ENCODE measurements at places on chromosomes 12 and 14.

DNA sequence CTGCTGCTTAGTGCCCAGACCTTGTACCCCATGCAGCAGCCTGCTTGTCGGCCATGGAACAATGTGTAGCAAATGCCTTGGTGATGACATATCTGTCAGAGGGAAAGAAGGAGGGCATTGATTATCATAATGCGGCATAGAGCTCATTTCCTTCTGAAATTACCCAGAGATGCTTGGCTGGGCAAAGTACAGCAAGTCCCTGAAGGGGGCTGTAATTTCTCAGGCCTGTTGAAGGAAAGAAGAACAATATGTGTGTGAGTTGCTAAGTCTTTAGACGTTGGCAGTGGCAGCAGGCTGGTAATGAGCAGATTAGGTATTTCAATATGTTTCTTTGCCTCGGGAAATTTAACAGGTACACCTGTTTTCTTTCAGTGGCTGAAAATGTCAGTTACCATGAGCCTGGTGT lies 128.6 kb downstream of the CRADD start:
- no peak for DNase-seq

DNA sequence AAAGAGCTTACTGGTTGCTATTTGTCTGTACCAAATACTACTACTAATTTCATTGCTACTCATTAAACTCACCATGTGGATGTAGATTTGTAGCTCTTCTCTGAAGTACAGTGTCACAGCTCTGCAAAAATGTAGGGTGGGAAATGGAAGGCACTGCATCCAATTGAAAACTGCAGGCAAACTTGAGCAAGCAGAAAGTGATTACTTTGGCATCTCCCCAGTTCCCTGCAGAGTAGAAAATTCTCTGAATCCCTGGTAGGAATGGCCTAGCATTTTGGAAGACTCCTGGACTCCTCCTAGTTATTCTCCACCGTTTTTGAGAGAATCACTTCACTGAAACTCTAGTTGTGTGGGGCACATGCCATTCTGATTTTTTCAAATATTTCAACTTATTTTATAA lies 239.1 kb downstream of the DIO2 start:
- DNase-seq, result no peak

GRCh38 chr12:91889059-91889458 lies 256.6 kb downstream of the BTG1 start:
- DNase-seq, result no peak

- DNase-seq, result no peak
Observed at GRCh38 chr12:53990311-53991076, 5.5 kb downstream of the HOXC10 start.

DNA sequence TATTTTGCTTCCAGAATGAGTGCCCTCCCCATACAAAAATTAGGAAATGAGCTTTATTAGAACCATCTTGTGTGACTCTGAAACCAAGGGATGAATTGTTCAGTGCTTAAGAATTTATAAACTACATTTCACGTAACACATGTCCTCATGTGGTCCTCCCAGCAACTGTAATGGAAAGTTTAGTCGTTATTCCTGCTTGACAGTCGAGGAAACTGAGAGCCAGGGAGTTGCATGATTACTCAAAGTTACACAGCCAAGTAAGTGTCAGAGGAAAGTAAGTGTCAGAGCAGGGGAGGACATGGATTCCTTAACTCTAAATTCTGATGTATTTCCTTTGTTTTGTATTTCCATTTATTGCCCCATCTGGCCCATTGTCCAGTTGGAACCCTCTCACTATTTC lies 453.9 kb downstream of the FUT8 start:
- DNase-seq, result no peak

GRCh38 chr12:59938190-59938962 lies 342.5 kb downstream of the SLC16A7 start:
- DNase-seq, result no peak

DNA sequence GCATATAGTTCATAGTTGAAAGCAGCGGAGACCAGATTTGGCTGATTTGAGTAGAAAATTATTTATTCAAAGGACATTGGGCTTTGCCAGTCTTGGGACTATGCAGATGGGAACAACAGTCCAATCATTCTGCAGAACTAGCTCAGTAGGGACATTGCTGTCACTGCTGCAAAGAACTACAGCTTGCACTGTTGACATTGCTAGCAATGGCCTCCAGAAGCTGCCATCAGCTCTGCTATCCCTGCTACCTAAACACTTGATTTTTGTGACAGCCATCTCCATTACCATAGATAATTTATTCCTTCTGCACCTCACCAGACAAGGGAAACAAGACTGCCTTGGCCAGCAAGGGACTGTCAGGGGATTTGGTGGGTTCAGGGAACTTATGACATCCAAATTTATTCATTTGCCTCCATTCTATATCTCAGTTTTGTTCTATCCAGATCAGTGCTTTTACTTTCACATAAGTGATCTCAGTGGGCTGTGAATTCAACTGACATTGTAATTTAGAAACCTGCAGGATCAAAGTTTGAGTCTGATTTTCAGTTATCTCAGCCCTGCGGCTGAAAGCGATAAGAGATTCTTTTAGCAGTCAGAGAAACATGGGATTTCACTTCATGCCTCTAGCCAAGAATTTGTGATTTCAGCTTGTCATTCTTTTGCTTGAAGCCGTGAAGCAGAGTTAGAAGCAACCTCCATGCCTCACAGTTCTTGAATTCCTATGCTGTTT lies 136.7 kb upstream of the FBXO33 start:
- DNase-seq, result no peak

DNA sequence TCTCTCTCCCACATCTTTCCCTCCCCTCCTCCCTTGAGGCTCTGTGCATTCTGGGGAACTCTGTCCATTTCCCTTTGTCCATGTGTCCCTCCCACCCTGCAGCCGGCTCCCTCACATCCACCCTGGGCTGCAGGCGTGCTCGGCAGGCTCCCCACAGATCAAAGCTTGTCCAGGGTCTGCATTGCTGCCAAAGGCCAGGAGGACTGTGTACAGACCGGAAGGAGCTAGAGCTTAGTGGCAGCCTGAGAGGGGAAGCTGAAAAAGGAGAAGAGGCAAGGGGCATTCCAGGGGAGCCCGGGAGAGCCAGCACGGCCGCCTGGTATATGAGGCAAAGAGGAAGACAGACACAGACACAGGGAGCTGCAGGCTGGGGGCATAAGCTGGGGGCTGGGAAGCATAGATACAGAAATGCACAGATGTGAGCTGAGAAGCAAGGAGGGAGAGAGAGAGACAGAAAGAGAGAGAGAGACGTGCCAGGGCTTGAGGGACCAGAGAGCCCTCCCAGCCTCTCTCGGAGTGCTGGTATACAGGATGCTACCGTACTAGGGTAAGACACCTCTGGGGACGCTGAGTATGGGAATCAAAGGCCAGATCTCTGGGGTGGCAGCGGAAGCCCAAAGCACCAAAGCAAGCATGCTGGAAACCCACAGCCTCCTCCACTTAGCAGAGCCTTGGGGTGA lies 3.3 kb downstream of the CD4 start:
- DNase-seq, result no peak

DNA sequence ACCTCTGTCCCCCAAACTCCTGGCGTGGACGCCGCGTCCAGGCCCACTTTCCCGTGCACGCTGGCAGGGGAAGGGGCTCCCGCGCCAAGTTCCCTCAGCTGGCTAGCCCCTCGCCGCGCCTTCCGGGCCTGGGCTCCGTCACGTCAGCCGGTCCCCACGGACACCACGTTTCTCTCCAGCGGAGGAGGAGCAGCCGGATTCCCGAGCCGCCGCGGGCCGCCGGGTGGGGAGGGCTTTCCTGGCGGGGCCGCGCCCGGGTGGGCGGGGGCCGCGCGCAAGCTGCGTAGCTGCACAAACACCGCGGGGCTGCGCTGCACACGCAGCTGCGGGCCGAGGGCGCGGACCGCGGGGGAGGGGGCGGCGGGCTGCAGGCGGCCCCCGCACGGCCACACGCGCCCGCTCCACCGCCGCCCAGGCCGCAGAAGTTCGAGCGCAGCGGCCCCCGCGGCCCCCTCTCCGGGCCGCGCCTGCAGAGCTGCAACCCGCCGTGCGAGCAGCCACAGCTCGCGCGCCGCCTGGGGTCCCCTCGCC lies 45.1 kb upstream of the PNMA1 start:
- no peak for DNase-seq

DNA sequence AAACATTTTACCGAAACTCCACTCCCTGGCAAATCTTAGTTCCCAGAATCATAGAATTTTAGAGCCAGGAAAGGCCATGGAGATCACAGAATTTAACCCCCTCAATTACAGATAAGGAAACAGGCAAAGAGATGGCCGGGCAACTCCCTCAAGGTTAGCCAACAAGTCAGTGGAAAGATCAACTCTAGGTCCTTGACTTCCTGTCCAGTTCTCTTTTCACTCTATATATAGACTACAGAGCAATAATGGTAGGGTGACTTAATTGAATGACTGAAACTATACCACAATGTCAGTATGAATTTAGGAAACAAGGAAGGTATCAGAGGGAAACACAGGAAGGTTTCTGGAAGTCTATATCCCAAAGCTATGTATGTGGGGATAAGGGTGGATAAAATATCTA lies 11.6 kb downstream of the OXA1L start:
- no peak for DNase-seq

GRCh38 chr14:22483863-22484593 lies 105.0 kb downstream of the DAD1 start:
- DNase-seq, result no peak

DNA sequence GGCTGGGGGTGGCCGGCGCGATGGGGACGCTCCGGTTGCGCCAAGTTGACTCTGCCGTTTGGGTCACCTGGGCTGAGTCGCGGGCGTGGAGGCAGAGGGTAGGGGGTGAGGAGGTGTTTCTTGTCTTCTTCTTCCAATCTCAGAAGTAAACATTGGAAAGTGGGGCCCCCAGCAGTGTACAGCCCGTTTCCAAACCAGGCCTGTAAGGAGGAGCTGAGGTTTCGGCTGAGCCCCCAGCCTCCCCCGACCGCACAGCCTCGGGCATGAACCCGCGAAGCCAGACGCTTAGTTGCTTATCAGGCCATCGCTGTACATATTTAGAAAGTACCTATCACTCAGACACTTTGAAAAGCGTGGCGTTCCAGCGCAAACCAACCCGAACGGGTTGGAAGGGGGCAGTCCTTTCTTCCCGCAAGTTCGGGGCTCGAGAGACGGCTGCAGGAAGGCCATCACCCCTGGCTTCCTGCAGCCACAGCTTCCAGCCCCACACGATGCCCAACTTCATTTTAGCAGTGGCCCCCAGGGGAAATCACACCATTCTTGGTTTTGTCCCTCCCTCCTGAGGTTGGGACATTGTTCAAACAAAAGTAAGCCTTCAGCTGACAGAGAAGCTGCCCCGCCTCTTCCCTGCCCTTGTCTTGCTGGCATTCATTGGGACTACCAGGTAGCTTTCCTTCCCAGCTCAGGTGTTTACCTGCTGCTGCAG lies 164.1 kb downstream of the ZFP36L1 start:
- DNase-seq, result no peak

DNA sequence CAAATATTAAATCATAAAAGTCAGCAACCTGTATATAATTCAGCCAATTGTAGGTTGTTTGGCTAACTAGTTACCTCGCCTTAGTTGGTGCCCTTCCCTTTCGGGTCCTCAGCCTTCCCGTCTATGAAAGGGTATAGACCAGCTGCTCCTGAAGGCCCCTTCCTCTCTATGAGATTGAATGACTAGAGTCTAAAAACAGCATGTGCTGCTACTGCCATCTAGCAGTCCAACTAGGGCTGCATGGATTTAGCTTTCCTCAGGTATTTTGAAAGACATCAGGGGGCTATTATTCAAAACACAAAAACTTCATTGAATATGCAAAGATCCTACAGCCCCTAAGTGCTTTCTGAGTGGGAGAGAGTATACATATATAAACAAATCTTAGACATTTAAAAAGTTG lies 37.0 kb upstream of the TMEM263 start:
- DNase-seq, result no peak

DNA sequence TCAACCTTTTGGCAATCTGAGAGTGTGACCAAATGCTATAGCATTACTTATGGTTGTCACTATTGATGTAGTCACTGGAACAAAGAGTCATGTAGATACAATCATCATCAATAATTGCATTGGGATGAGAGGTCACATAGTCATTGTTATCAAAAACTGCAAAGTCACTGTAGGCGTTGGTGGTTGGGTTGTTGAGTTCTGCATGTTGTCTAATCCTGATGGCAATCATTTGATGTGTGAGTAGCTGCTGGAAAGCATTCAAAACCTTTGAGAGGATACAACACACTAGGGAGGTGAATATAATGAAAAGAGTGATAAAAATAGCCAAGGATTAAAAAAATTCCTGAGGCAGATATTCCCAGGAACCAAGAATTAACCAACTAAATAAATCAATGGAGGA lies 214.7 kb upstream of the SYT10 start:
- DNase-seq, result no peak

DNA sequence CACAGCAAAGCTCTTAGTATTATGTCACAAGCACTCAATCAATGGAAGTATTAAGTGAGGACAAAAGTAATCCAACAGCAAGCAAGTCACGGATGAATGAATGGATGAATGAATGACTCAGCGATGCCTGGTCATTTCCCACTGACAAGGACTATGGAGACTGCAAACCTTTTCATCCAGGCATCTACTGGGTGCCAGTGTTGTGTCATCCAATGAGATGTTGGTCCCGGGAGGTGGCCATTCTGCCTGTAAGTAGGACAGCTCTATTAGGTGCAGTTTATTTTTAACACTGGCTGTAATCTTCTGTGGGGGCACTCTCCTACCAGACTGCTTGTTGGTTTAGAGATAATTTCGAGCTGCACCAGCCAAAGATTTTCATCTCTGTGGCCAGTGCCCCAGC lies 39.4 kb downstream of the STAB2 start:
- DNase-seq, result no peak

DNA sequence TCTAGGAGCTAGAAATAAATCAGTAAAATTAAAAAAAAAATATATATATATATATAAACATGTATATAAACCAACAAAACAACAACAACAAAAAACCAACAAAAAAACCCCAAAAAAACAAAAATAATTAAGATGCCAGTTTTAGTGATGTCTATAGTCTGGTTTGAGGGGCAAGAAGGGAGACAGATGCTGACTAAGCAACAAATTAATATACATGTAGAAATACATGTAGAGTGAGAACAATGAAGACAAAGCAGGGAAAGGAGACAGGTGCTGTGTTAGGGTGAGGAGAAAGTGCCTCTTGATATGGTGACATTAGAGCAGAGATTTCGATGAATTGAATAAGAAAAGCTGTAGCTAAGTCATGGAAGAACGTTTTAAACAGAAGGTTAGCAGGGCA lies 477.9 kb downstream of the APAF1 start:
- no peak for DNase-seq

GRCh38 chr14:34668111-34668510 lies 38.2 kb upstream of the SNX6 start:
- no peak for DNase-seq

All from stimulated activated CD4-positive, alpha-beta T cell treated with anti-CD3 and anti-CD28 coated beads, Interleukin-1b, Interleukin-23, amount 100 ng/mL, for 1 hour (primary cell).